Memory B cell (primary cell): ENCODE measurements at places on chromosomes 12 and 14.

DNA sequence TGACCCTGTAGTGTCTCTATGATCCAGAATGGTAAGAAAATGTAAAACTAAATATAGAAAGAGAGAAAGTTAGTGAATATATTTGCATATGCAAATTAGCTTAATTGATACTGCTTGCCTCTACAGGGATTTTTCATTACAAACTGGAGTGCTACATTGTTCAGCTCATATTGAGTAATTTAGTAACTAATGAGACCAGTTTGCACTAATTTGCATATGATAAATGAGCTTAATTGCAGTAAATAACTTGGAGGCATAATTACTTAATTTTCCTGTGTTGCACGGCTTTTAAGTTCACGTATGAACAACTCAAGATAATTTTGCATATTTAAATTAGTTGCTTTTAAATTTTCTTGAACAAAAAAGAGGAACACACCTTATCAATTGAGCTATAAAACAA lies 436.5 kb downstream of the NPAS3 start:
- DNase-seq: no peak

DNA sequence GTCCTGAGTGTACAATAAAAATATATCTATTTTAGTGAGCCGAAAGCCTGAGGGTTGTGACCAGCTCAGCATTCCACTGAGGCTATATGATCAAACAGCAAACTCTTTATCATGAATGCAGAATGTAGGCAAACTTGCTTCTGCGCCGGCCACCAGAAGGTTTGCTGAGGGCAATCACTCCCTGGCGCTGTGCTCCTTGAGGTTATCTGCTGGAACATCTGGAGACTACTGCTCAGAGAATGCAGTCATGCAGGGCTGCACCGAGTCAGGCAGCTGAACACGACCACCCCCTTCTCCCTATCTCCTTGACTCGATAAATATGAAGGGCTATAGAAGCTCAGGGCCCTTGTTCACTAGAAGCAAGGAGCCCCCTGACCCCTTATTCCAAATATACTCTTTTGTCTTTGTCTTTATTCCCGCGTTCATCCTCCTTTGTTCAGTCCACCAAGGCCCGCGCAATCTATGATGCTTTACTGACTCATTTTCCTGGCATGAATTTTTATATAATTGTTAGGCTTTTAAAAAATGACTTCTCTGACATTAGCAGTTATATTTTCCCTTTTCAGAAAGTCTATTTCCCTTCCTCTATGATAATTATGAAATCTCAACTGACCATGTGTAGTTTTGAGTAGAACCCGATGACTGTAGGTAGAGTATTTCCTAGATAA lies 1089.3 kb downstream of the SLC16A7 start:
- DNase-seq: no peak

- DNase-seq: no peak
Measured at GRCh38 chr12:111442301-111443045, 36.8 kb downstream of the SH2B3 start.

- no peak for DNase-seq
Measured at GRCh38 chr12:11630046-11630706, 19.3 kb upstream of the ETV6 start.

DNA sequence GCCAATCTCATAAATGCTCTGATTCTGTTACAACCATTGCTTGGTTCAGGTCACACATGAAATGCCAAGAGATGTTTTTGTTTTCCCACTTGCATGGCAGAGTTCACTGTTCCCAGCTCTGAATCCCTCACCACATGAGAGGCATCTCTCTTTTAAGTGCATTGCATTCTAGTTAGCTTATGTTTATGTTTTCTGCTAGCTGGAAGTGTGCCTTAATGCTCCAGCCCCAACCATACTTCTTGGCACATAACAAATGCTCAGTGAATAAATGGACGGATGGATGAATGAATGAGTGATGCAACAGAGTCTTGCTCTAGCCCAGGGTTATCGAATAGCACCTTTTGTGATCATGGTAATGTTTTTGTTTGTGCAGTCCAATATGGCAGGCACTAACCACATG lies 197.3 kb downstream of the PPM1H start:
- no peak for DNase-seq

DNA sequence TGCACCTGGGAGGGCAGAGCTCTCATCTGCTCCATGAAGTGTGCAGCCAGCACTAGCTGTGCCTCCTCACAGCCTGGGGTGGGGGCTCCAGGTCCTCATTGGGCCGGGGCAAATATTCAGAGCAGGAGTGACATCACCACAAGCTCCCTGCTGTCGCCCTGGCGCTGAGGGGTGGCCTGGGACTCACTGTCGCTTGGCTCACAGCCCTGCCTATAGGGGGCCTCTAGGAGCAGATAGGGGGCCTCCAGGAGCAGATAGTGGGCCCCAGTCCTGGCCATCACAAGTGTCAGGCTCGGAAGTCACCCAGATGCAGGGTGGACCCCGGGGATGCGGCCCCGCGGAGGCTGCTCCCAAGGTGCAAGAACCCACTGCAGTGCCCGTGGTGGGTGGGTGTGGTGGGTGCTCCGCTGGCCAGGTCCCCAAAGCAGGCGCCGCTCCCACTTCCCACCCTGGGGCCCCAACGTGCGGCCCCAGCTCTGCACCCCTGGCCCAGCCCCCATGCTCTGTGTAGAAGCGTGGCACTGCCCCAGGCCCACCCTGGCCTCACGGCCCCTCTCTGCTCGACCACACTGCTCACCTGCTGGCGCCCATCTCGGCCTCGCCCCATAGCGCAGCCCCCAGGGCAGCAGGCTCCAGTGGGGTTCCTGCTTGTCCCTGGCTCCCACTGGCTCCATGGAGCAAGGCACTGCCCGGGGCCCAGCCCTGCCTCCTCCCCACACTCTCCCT lies 18.0 kb downstream of the SYNJ2BP start:
- DNase-seq: no peak

GRCh38 chr12:90030726-90031125 lies 322.1 kb upstream of the ATP2B1 start:
- DNase-seq: no peak

- no peak for DNase-seq
Measured at GRCh38 chr12:1217191-1217949, 226.3 kb downstream of the ERC1 start.

- no peak for DNase-seq
Measured at GRCh38 chr14:67759916-67760315, 56.5 kb downstream of the ZFYVE26 start.
